Cortex of kidney (tissue), 1 donor: ENCODE measurements at places on chromosomes 13 and 19.

GRCh38 chr13:106916329-106916976 is 348.5 kb upstream of the ARGLU1 start:
- no peak for DNase-seq

- DNase-seq = no peak
Observed at GRCh38 chr19:58311345-58311865, 6.2 kb downstream of the ERVK3-1 start.

DNA sequence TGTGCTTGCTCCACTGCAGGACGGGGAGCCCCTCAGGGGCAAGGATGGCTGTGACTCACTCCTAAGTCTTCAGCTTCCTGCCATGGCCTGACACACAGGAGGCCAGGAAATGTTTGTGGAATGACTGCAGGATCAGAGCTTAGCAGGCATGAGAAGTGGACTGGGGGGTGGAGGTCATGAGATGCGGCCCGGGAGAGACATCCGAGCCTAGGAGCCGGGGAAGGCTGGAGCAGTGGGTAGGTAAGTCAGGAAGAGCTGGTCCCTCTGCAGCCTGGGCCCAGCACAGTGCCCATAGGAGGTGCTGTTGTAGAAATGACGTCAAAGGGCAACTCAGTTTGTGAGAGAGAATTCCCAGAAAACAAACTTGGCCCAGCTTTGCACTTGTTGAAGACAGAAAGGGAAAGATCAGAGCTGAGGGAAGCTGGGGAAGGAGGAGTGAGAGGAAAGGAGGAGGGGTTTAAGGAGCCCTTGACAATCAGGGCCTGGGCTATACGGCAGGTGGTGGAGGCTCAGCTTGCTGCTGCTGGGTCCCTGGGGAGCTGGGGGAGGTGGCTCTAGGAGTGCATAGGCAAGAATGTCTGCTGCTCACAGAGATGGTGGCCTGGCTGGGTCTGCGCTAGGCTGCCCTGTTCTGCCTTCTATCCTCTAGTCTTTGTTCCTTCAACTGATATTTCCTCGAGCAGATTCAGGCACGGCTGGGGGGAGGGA is 18.5 kb downstream of the POU2F2 start:
- DNase-seq = no peak

DNA sequence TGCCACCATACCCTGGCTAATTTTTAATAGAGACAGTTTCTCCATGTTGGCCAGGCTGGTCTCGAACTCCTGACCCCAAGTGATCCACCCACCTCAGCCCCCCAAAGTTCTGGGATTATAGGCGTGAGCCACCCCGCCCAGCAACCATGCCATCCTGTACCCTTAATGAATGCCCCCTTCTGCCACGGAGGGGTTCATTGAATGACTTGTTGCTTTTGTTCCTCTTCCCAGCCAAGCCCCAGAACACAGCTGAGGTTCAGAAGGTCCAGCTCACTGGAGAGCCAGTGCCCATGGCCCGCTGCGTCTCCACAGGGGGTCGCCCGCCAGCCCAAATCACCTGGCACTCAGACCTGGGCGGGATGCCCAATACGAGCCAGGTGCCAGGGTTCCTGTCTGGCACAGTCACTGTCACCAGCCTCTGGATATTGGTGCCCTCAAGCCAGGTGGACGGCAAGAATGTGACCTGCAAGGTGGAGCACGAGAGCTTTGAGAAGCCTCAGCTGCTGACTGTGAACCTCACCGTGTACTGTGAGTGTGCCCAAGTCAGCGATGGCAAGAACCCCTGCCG is 6.0 kb downstream of the PVR start:
- DNase-seq = no peak

DNA sequence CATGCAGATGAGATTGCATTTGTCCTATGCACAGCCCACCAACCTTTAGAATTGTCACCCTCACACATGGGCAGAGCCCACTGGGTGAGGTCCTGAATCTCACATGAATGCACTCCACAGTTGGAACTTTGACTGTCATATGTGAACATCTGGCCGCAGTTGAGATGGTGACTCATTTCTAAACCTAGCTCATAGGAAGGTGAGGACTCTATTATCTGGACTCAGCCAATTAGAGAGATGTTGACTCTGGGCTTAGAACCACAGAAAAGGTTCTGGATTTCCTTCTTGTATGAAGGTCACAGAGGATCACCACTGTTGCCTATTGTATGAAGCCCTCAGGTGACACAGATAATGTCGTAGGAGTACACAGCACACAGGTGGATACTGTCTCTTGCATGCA is 25.6 kb upstream of the ZNF681 start:
- no peak for DNase-seq

GRCh38 chr13:39483326-39483725 is 119.7 kb downstream of the LHFPL6 start:
- DNase-seq = no peak

DNA sequence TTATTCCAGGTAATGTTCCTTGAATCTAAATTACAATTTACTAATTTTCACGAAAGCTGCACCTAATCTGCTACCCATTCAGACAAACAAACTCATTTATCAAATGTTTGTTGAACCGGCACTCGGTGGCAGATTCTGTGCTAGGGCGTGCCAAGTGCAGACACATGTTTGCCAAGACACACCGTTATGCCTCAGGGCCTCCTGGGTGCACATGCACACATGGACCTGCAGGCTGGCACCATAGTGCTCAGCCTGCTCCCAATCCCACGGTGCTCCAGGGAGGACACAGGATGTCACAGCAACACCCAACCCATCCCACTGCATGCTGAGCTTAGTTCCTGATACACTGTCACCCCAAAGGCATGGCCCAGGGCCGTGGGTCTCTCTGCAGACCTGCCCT is 7.7 kb downstream of the SCGB2B2 start:
- DNase-seq = no peak

DNA sequence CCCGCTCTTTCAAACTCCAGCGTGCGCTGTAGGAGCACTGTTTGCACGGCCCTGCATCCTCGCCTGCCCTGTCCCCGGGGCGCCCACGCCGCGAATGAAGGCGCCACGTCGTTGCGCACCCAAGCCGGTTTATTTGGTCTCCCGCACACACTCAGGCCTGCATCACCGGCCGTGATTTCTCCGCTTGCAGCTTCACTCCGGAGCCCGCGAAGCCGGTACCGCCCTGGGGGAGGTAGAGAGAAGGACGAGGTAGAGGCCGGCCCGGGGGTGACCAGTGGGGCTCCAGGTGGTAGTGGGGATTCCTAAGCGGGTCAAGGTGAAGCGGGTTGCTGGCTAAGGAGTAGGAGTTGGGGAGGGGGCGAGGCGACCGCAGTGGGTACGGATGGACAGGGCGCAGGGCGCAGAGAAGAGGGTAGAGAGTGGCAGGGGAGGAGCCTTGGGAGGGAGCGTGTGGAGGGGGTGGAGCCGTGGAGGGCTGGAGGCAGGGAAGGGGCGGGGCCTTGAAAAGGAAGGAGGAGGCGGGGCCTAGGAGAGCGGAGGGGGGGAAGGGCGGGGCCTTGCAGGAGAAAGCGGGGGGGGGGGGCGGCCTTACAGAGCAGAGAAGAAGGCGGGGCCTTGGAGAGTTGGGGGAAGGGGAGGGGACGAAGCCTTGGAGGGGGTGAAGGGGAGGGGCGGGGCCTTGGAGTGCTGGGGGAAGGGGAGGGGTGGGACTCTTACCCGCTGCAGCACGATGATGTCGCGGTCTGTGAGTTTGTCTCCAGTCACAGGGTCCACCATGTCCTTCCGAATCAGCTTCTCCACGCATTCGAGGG is 24.6 kb downstream of the NOSIP start:
- DNase-seq = no peak

DNA sequence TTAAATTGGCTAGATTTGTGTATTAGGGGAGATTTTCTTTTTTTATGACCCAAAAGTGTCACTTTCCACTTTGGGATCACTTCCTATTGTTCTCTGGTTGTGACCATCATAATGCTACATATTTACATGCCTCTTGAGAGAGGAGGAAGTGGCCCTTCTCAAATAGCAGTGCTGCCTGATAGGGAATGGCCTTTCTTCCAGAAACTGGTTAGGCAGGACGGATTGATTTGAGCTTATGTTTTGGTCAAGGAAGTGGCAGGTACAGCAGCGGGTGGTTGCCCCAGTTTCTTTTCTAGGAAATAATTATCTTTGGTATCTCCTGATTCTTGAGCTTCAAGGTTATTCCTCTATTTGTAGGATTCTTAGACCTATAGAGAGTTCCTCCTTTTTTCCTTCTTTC is 21.9 kb upstream of the WTIP start:
- no peak for DNase-seq

GRCh38 chr13:100179276-100179675 is 90.4 kb downstream of the PCCA start:
- DNase-seq = no peak

GRCh38 chr19:55855160-55855559 is 18.8 kb downstream of the NLRP4 start:
- no peak for DNase-seq

DNA sequence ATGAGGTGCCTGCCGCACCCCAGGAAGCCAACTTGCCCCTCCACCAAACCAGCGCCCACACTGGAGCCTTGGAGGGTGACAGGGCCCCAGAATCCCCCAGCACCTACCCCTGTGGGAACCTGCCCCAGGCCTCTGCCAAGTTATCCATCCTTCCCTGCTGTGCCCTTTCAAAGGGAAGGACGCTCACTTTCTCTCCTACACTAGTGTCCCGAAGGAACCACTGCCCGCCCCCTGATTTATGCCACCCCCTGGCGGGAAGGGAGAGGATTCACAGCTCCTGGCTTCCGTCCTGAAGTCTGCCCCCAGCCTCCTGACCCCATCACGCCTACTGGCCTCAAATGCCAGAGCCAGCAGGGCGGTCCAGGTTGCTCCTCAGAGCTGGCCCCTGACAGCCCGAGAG is 1.4 kb downstream of the EVI5L start:
- DNase-seq = no peak

DNA sequence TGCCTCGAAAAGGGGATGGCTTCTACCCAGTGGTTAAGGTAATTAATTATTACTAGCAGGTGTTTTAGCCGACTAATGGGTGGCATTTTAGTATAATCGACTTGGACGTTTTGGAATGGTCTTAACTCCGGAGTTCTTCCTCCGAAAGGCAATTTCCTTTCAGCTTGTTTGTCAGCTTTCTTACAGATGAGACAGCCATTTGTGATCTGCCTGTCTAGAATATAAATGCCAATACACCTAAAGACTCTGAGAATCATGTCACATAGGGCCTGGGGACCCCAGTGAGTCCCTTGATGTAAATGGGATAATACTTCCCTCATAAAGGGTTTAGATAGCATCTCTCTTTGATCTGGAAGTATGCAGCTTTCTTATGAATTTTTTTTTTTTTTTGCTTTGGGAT is 41.9 kb upstream of the PSG9 start:
- no peak for DNase-seq

DNA sequence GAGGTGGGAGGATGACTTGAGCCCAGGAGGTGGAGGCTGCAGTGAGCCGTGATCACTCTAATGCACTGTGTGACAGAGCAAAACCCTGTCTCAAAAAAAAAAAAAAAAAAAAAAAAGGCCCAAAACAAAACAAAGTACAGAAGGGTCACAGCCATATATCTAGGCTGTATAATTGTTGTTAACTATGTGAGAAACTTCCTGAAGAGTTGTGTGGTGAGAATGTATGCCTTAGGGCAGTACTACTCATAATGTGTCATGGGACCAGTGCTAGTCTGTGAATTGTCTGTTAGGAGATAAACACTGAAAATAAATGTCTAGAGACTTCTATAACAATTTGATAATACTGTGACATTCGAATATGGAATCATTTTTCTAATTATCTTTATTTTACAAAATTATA is 43.1 kb downstream of the PAN3 start:
- DNase-seq = no peak

GRCh38 chr13:59305896-59306295 is 857.8 kb downstream of the DIAPH3 start:
- no peak for DNase-seq

- DNase-seq = no peak
Observed at GRCh38 chr19:42199440-42200115, 17.9 kb downstream of the DEDD2 start.

GRCh38 chr13:21849323-21849722 is 178.4 kb downstream of the FGF9 start:
- no peak for DNase-seq

DNA sequence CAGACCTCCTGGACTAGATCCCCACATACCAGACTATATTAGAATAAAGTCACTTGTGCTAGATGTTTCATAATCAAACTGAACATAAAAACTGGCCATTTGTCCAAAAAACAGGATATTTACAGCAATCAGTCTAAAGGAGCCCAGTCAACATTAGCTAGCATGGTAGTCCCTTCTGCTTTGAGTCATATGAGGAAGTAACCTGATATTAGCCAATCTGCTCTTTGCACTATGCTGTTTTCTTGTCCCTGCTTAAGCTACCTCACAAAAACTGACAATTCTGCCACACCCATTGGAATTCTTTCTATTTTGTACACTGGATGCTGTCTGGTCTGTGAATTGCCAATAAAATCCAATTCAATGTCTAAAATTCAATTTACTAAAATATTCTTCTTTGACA is 1824.2 kb downstream of the OLFM4 start:
- no peak for DNase-seq

DNA sequence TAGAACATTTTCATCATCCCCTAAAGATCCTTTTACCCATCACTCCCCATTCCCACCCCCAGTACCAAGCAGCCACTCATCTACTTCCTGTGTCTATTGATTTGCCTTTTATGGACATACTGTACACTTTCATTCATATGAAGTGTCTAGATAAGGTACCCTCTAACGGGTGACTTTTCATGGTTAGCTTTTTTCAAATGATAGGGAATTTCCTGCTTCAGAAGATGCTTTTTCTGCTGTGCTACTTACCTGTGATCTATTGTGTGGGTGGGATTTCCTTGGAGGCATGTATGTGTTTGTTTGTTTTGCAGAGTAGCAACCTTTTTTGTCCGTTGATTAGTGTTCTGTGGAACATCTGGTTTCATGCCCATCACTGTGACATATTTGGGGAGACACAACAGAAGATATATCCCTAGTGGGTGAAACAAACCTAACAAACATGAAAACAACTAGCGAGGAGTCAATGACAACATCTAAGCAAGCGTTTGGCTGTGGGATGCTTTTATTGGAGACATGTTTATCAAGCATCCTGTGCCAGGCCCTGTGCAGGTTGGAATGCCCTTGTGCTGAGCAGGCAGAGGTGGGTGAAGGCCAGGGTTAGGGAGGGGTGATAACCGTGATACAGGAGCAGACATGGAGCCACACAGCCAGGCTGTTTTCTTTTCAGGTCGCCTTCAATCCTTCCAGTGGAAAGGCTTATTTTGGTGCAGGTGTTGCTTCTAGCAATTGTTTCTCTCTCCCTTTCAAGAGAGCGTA is 17.6 kb downstream of the SPINT2 start:
- DNase-seq = no peak

DNA sequence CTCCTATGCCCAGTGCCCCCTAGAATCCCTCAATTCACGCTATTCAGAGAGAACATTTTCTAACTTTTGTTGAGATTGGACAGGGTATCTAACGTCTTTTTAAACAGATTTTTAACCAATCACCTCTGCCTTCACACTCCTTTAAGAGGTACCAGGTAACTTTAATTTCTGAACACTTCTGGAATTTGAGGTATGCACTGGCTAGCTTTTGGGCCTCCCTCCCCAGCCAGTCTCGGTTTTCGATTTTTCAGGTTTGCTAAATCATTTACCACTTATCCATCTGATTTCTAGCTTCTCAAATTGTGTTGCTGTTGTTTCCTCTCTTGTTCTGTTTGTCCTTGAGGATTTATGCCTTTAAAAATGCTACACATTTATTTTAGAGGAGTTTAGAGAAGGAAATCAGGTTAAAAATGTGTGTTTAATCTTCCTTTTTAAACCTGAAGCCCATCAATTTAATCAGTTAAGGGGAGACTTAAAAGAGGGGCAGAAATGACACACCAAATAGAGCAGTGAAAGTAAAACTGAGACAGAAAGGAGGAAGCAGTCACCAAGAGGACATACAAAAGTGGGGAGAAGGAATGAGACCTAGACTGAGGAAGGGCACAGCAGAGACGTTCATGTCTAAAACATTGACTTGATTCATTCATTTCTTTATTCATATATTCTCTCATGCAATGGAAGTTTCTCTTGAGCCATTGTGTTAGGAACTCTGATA is 139.6 kb upstream of the HTR2A start:
- DNase-seq = no peak
